Renal cortex interstitium (tissue), 15 donors: ENCODE measurements at places on chromosomes 5 and 9.

DNA sequence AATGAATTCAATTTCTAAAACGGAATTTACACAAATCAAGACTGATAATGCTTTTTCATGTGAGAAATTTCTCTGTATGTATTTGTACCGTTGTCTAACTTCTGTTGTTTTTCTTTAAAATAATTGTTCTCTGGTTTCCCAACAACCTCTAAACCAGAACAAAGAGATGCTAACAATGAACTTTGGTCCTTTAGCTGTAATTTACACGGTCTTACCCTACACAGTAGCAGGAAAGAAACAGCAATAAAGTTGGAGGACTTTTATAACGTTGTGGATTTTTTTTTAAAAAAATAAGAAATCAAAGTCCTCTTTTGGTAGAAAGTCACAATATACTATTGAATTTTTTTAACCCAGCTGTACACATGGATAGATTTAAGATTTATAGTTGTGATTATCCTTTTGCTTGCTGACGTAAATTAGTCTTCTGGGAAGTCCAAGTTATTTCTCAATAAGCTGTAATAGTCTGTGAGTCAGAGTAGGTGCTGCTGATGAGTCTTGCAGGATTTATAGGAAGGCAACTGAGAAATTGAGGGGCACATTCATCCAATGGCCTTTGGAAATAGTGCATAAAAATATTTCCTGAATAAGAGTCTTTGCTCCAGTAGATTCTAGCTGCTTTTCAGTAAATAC is 76.8 kb upstream of the PCSK1 start:
- DNase-seq: no peak

- no peak for DNase-seq
Observed at GRCh38 chr9:77595426-77596095, 52.6 kb downstream of the GNA14 start.

DNA sequence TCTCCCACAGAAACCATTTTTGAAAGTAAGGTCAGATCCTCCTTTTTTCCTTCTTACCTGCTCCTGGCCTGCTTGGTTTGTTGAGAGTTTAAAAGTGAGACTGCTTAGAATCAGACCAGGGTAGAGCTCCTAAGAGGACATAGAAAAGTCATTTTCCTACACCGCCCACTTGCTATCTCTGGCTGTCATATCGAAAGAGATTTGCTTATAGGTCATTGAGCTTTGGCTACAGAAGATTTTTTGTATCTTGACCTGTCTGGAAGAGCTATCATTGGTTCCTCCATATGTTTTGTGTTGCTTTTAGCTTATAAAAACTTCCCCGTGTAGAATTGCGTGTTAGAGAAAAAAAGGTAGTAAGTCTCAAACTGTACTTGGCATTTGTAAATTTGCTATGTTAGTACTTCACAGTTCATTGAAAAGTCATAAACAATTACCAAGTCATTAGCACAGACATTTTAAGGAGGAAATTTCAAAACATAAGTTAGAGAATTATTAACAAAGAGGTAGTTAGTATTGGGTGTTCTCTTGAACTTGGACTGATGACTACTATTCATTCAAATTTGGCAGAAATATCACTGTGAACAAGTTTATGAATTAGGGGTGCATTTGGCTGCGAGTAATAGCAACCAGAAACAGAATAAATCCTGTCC is 96.6 kb downstream of the MAN2A1 start:
- no peak for DNase-seq

DNA sequence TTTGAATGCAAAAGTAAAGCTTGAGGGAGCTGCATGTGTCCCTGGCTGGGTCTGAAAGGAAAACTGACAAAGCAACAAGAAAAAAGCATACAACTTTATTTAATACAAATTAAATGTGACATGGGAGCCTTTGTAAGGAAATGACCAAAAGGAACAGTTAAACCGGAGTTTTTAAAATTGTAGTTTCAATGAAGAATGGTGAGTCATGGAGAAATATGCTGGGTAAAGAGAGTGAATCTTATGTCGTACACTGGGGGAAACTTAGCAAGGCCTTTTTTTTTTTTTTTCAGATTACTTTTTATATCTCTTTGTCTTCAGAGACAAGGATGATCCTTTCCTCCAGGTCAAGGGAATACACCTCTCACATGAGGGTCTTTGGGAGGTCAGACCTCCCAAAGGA is 50.1 kb upstream of the FBXL17 start:
- DNase-seq: no peak

DNA sequence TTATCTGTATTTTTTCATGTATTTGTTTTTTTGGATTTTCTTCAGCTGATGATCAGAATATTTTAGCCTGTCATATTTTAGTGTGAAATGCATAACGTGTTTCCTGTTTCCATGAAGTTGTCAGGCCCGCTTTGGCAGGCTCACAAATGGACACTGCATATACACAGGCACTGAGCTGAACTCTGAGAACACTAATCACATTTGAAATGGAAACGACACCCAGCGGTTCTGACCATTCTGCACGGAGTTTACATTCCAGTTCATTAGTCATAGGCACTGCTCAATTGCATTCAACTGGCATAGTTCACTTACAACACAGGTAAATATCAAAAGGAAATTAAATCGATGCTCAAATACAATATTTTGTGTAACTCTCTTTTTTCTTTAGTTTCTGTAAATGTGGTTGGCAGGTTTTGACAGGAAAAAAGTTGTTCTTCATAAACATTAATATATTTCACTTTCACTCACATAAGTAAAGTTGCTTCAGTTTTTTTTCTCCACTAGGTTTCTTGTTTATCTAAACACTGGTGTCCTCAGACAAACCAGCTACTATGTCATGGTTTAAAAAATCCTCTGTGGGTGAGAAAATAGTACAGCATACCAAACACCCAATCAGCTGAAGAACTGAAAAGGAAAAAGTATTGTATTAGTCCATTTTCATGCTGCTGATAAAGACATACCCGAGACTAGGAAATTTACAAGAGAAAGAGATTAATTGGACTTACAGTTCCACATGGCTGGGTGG is 559.0 kb upstream of the DAP start:
- DNase-seq: no peak

DNA sequence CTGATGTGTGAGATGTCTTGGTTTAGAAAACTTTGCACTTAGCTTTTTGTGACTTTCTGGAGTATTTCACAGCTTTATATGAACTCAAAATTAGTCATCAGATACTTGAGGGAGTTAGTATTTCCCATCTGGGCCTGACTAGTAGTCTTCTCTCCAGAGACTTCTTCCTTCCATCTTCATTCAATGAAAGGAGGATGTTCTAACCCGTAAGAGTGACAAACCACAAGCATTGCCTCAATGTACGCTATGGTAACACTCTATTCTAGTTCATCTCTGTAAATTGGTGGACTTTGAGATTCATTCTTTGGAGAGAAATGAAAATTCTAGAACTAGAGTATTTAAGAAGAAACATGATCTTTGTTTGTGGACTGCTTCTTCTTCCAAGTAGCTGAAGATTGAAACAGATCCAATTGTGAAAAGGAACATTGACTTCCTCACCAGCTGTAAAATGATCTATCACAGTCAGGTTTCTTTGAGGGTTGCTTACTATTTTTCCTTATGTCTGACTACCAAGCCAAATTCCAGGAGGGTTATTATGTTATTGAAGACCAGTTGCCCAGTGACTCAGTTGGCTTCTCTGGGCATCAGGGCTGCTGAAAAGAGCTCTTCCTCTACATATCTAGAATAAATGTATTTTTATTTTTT is 157.6 kb downstream of the SLC12A2 start:
- no peak for DNase-seq

DNA sequence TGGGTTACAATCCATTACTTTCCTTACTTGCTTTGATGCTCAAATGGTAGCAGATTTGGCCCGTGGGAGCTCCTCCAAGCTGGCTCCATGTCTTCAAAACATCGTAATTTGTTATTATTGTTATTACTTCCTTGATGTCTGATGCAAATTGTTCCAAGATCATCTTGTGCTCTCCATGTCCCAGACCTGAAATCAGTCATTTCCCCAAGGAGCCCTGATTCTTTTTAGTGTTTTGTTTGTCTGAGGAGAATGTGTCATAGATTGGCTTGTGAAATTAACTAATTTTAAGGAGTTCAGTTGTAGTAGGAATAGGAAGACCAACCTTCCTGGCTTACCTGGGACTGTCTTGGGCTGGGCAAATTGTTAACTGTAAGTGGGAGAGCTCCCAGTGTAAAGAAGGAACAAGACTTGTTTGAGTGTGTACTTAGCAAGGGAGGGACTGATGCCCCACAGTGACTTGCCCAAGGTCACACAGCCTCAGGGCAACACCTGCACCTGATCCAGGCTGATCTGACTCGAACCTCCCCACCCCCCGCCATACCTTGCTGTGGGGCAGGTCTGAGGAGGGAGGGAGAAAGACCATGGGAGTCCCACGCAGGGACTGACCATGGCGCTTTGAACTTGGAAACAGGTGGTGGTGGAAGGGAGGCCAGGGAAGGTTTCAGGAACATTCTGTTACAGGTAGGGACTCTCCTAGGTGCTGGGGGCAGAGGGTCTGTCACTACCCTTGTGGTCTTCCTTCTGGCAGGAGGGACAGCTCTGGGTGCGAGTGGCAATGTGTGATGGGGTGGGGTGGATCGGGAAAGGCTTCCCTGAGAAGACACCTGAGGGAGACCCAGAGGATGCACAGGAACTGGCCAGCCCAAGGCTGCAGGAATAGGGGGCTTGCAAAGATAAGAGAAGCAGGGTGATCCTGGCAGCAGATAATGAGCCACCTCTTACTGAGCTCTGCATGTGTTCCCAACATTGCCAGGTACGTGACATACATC is 2.7 kb upstream of the BICD2 start:
- DNase-seq: no peak

- DNase-seq: no peak
Observed at GRCh38 chr9:76699971-76700370, 64.3 kb upstream of the PCA3 start.

DNA sequence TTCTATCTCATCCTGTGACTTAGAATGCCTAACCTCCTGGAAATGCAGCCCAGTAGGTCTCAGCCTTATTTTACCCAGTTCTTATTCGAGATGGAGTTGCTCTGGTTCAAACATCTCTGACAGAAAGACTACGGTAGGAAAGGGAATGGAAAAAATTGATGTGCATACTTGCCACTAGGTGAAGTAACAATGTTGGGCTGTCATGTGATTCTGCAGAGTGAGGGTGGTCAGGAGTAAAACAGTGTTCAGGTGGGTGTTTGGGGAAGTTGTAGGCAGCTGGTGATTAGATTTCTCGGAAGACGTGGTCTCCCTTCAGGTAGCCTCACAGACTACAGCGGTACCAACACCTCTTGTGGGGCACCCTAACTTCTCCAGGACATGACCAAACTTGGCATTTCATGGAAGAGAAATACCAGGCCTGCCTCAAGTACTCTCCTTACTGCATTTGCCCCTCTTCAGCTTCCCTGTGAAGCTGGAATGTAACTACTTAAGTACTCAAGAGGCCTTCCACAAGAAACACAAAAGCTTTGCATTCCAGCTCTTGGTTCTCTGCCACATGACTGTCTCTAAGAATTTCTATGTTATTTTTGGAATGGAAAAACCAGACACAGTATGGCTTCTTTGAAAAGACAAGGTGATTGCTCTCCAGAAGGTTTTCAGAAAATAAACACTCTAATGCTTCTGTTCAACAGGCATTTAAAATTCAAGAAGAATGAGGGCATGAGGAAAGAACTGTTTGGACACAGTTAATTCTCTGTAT is 17.4 kb upstream of the ENTREP1 start:
- DNase-seq: no peak

- no peak for DNase-seq
Observed at GRCh38 chr5:154818471-154819116, 31.8 kb downstream of the FAXDC2 start.

GRCh38 chr5:58854441-58854840 is 271.6 kb downstream of the RAB3C start:
- DNase-seq: no peak
